CD4-positive, alpha-beta T cell treated with Interferon gamma for 1 hour (primary cell): ENCODE measurements at places on chromosomes 3 and 15.

- DNase-seq: no peak
These were observed 973.4 kb upstream of the CFAP20DC start for GRCh38 chr3:60023189-60023588.

- DNase-seq: no peak
These were observed 46.5 kb upstream of the CGNL1 start for GRCh38 chr15:57329582-57330367.

GRCh38 chr15:85129881-85130280, 148.2 kb downstream of the PDE8A start:
- DNase-seq: no peak

DNA sequence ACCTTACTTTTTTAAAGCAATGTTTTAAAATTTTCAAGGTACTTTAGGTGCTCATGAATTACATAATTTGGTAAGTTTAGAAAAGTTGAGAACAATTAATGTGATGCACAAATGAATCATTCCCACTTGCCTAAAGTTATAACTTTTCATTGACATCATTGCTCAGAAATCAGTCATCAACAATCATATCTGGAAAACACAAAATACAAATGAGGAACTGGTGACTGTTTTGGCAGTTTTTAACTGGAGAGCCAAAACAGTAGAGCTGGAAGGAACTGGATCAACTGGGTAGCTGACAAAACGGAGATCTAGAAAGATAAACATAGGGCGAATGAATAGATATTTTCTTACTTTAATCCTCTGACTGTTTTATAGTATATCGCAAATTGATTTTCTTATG, 767.1 kb downstream of the IGSF11 start:
- DNase-seq: no peak
